DND-41 (cell line): ENCODE measurements at places on chromosomes 2 and 18.

DNA sequence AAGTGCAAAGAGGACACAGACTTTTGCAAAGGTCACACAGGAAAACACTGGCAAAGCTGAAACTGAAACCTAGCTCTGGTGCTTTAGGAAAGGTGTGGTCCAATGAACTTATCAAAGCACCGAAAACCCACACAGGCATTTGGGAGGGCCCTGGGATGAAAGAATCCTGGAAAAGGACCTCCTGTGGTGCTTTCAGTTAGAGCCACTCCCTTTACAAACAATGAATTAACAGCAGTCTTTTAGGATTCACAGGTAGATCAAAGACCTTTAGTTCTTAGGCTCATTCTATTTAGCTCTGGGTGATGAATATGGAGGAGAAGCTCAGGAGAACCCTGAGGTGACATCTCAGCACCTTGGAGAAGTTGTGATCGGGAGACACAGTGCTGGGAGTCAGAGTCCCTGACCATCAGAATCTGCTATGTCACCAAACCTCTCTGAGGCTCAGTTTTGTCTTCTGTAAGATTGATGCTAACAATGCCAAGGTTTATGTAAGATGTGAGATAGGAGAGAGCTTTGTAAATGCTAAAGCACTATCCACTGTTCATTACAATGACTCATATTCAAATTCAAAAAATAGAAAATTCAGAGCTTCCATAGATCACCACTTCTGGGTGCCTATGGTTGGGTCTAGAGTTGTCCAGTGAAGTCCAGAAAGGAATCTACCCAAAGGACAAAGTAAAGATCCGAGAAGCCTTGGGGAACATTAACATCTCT lies 39.3 kb downstream of the VSNL1 start:
- no peak overlapping the region for H3K4me3 ChIP-seq
- no peaks in the 10 kb centered on the region for H3K27me3 ChIP-seq
- no peaks in the 10 kb centered on the region for H3K4me1 ChIP-seq
- H3K27ac ChIP-seq = no peak overlapping the region
- H3K36me3 ChIP-seq = no peaks in the 10 kb centered on the region
- DNase-seq = no peak

GRCh38 chr2:125935559-125935958 lies 720.4 kb upstream of the GYPC start:
- no peak overlapping the region for H3K27ac ChIP-seq
- DNase-seq = no peak

- H3K4me1 ChIP-seq = no peaks in the 10 kb centered on the region
- H3K36me3 ChIP-seq = no peaks in the 10 kb centered on the region
- no peak overlapping the region for H3K27ac ChIP-seq
- H3K4me3 ChIP-seq = no peak overlapping the region
Measured at GRCh38 chr2:30403592-30404312, 43.3 kb upstream of the LCLAT1 start.

GRCh38 chr2:139864821-139865302 lies 1084.7 kb upstream of the NXPH2 start:
- H3K4me1 ChIP-seq = no peaks in the 10 kb centered on the region
- H3K27ac ChIP-seq = no peak overlapping the region
- no peaks in the 10 kb centered on the region for H3K36me3 ChIP-seq
- no peak for DNase-seq

- H3K4me1 ChIP-seq = no peaks in the 10 kb centered on the region
- no peak overlapping the region for H3K4me3 ChIP-seq
- H3K36me3 ChIP-seq = no peaks in the 10 kb centered on the region
- H3K27ac ChIP-seq = no peak overlapping the region
Measured at GRCh38 chr2:64423303-64423702, 30.7 kb upstream of the LGALSL start.

DNA sequence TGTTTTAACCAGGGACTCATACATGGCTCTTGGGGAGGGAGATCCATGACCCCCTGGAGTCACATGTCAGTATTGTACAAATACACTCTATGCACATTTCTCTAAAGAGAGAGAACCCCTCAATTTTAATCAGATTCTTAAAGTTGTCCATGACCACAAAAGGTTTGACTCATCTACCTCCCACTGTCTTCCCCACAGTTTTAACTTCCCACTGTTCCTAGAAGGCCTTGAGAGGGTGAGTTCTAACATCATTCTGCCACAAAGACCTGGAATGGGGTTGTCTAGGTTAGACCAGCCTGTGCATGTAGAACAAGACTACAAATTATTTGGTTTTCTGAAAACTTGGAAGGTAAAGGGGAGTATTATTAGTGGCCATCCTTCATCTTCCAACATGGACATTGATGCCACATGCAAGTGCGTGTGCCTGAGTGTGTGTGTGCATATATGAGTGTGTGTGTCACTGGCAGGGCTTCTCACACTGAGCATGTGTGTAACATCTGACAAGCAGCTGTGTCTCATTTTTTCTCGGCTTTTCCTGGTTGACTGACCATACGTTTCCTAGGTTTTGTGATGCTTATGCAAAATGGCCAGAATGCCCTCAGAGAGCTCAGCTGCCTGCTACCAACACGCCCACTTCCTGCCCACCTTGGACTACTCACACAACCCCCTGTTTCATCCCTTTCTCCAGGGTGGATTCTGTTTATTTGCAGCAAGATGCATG lies 94.6 kb upstream of the LGALSL start:
- no peak overlapping the region for H3K4me3 ChIP-seq
- no peaks in the 10 kb centered on the region for H3K4me1 ChIP-seq
- DNase-seq = no peak
- peaks cover 46% of the 10 kb centered on the region for H3K27me3 ChIP-seq

DNA sequence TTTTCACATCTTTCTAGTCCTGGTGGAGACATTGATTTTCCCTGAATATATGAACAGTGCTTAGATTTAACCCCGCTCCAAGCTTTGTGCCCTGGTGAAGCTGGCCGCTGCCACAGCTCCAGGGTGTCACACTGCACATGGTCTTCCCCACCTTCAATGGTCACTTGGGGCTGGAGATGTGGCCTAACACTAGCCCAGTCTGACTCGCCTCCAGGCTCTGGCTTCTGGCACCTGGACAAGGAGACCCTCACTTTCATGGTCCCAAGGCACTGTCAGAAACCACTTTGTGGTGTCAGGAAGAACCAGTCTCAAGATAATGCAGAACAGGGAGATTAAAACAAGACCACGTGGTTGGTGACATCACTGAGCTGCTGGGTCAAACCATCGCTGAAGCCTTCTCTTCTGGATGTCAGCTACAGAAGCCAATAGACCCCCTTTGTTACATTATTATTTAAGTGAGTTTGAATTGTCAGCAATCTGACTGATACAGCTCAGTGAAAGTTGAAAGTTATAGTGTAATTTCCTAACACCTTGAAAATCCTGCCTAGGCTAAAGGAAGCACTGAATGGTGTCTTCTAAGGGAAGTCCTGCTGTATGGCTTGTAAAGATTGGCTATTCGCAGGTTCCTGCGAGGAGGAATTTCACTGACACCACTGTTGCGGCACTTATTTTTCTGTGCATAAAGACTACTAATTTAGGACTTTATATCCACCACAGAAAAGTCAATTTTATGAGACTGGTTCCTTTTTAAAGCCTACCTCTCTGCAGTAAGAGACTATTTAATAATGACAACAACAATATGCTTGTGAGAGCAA lies 55.0 kb upstream of the CTDP1 start:
- H3K4me3 ChIP-seq = no peak overlapping the region
- H3K27me3 ChIP-seq = no peaks in the 10 kb centered on the region
- H3K4me1 ChIP-seq = no peaks in the 10 kb centered on the region

GRCh38 chr18:32060026-32060425 lies 31.6 kb upstream of the RNF138 start:
- H3K4me1 ChIP-seq = peaks cover 7% of the 10 kb centered on the region
- H3K27me3 ChIP-seq = no peaks in the 10 kb centered on the region
- H3K27ac ChIP-seq = no peak overlapping the region
- no peak overlapping the region for H3K4me3 ChIP-seq
- H3K36me3 ChIP-seq = no peaks in the 10 kb centered on the region

GRCh38 chr2:235527806-235528469 lies 34.1 kb downstream of the AGAP1 start:
- no peak for DNase-seq
- no peaks in the 10 kb centered on the region for H3K4me1 ChIP-seq
- no peak overlapping the region for H3K27ac ChIP-seq
- H3K27me3 ChIP-seq = peaks cover 3% of the 10 kb centered on the region
- H3K4me3 ChIP-seq = no peak overlapping the region

DNA sequence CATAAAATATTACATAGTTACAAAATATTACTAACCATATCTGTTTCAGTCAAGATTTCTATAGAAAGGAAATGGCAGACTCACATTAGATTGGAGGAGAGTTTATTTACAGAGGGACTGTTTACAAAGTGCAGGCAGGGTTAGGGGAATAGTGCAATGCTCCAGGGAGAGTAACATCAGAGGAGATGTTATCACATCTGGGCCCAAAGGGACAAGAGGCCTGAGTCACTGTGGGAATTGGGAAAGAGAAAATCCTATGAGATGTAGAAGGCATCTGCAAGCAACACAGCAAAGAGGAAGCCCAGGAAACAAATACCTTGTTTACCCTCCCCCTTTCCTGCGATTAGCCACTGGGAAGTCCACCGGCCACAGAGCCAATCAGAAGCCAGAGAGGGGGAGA lies 227.3 kb upstream of the TANK start:
- H3K27me3 ChIP-seq = no peaks in the 10 kb centered on the region
- H3K4me1 ChIP-seq = no peaks in the 10 kb centered on the region
- no peak for DNase-seq
- no peaks in the 10 kb centered on the region for H3K36me3 ChIP-seq
- no peak overlapping the region for H3K27ac ChIP-seq
- no peak overlapping the region for H3K4me3 ChIP-seq

- H3K36me3 ChIP-seq = no peaks in the 10 kb centered on the region
- H3K4me1 ChIP-seq = no peaks in the 10 kb centered on the region
- H3K4me3 ChIP-seq = no peak overlapping the region
- DNase-seq = no peak
- no peak overlapping the region for H3K27ac ChIP-seq
Measured at GRCh38 chr2:125107446-125107845, 1082.4 kb downstream of the CNTNAP5 start.

DNA sequence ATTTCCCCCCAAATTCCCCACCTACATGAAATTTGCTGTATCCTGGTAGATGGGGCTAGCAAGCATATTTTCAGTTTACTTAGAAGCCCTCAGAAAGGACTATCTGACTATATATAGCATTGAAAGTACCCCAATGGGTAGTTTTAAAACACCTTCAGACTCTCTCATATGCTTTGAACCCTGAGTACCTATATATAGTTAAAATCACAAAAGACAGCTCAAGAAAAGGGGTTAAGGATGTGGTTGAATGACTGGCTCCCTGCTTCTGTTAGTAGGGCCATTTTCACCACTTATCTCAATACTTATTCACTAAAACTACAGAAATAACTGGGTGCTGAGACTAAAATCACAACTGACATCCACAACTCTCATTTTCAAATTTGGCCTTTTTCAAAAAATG lies 18.5 kb downstream of the WDPCP start:
- H3K27me3 ChIP-seq = no peaks in the 10 kb centered on the region
- H3K4me3 ChIP-seq = no peak overlapping the region
- H3K4me1 ChIP-seq = no peaks in the 10 kb centered on the region
- no peak overlapping the region for H3K27ac ChIP-seq

GRCh38 chr2:151733771-151734672 lies at the start of gene NEB:
TSS of gene NEB (minus strand) at chr2:151734476. CDS start at chr2:151733156, 1,320 bp downstream.
- H3K27me3 ChIP-seq = no peaks in the 10 kb centered on the region
- no peaks in the 10 kb centered on the region for H3K4me1 ChIP-seq
- H3K36me3 ChIP-seq = no peaks in the 10 kb centered on the region
- no peak for DNase-seq
- no peak within 1 kb of the TSS for H3K27ac ChIP-seq

DNA sequence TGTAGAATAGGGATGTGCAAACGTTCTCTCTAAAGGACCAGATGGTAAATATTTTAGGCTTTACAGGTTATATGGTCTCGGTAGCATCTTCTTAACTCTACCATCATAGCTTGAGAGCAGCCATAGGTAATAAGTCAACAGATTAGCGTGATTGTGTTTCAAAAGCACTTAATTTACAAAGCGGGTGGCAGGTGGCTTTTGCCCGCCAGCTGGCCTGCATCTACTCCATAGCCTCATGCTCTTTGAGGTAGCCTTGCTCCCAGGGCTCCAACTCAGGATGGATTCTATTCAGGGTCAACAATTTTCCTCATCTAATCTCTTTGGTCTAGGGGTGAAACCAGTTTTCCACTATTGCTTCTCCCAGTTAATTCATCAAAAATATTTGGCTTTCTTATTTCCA lies 5.0 kb upstream of the ATP9B start:
- peaks cover 9% of the 10 kb centered on the region for H3K4me1 ChIP-seq
- H3K27me3 ChIP-seq = no peaks in the 10 kb centered on the region
- no peak for DNase-seq
- no peaks in the 10 kb centered on the region for H3K36me3 ChIP-seq
- no peak overlapping the region for H3K4me3 ChIP-seq

GRCh38 chr18:48190994-48191393 lies 218.2 kb downstream of the ZBTB7C start:
- H3K27ac ChIP-seq = no peak overlapping the region
- no peak for DNase-seq
- H3K4me3 ChIP-seq = no peak overlapping the region
- no peaks in the 10 kb centered on the region for H3K36me3 ChIP-seq

GRCh38 chr18:48942086-48942485 lies 8.7 kb downstream of the SMAD7 start:
- H3K27ac ChIP-seq = no peak overlapping the region
- H3K36me3 ChIP-seq = no peaks in the 10 kb centered on the region; the same call in none of the 2 replicates
- H3K4me1 ChIP-seq = peaks cover 67% of the 10 kb centered on the region

DNA sequence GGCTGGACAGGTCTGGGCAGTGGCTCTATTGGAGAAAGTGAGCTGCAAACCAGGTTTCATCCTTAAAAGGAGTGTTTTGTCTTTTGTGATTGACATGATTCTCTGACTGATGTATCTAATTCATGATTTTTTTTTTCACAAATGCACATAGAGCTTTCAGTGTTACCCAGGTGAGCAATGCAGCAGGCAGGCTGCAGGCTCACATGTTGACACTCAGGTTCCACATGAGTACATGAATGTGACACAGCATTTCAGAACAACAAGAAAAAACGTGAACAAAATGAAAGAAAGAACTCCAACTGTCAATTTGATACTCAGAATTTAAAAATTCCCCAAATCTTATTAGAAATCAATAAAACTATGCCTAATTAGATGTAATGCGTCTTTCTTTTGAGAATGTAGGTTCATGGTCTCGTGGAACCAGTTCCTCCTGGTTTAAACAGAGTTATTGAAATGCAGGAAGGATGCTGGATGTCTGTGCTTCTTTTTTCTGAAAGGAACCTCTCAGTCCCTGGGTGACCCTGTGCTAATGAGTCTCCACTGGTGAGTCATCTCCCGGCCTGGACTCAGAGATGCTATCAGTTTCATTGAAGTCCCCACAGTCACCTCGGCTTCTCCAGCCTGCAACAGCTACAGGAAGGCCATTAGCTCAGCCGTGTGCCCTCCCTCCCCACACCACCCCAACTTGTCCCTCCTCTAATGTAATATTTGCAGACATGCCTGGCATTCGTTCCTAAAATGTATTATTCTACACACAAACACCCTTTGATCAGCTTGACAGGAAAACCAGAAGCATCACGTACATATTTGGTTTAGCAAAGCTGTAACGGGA lies 430.4 kb downstream of the LPIN1 start:
- H3K4me3 ChIP-seq = no peak overlapping the region
- DNase-seq = peak; percentile 26
- peaks cover 28% of the 10 kb centered on the region for H3K4me1 ChIP-seq
- H3K27ac ChIP-seq = peak overlapping the region; percentile 76; the same call in 1 of the 2 replicates
- H3K36me3 ChIP-seq = no peaks in the 10 kb centered on the region
- no peaks in the 10 kb centered on the region for H3K27me3 ChIP-seq
